Left ventricle myocardium superior (tissue), 1 donor: ENCODE measurements at places on chromosomes 7 and 10.
A peak's percentile ranks its signal among the peaks of the same experiment; 100 is the strongest.

GRCh38 chr7:158051776-158052175 is 535.8 kb downstream of the PTPRN2 start:
- DNase-seq: no peak

DNA sequence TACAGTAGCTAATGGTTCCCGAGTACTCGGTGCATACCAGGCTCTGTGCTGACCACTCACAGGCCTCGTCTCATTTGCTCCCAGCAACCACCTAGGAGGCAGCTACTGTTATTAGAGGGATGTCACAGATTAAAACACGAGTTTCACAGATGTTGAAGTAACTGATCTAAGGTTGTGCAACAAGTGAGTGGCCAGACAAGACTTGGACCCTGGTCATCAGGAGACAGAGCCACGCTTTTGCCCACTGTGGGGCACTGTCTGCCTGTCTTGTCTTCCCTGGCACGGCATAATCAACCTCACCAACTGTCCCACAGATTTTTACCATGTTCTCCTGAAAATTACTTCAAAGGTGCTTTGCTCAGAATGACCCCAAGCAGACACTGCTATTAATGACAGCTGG is 111.6 kb upstream of the HABP2 start:
- no peak for DNase-seq

- no peak for DNase-seq
These were observed 226.7 kb upstream of the MBL2 start for GRCh38 chr10:52999258-52999657.

DNA sequence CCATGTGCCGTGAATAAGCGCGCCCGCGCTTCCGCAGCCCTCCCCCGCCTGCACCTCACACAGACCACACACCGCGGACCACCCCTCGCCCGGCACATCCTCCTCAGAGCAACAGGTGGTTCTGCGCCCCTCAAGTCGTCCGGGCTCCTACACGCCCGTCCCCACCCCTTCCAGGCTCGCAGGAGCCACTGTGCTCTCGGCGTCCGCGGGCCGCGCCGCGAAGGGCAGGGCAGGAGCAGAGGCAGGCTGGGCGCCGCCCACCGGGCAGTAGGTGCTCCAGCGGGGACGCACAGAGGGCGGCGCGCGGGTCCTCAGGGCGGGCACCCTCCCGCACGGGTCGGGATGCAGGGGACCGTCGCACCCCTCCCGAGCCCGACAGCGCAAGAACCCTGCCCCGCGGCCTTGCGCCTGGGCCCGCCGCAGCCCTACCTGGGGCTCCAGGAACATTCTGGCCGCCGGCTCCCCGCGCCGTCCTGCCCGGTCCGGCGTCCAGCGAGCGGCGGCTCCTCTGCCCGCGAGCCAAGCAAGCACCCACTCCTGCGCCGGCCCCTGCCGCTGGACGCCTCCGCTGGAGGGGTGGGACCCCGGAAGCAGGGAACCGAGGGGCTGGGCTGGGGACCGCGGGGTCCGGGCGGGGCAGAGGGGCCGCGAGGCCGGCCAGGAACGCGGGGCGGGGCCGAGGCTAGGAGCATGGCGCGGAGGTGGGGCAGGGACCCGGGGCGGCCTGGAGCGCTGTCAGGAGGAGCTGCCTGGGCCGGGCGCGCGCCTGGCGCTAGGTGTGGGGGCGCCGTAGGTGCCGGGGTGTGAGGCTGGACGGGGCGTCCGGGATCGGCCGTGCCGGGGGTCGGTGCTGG is 37.4 kb downstream of the RASGEF1A start:
- DNase-seq: peak; percentile 41

GRCh38 chr7:44196450-44196872 is 4.3 kb upstream of the YKT6 start:
- no peak for DNase-seq

DNA sequence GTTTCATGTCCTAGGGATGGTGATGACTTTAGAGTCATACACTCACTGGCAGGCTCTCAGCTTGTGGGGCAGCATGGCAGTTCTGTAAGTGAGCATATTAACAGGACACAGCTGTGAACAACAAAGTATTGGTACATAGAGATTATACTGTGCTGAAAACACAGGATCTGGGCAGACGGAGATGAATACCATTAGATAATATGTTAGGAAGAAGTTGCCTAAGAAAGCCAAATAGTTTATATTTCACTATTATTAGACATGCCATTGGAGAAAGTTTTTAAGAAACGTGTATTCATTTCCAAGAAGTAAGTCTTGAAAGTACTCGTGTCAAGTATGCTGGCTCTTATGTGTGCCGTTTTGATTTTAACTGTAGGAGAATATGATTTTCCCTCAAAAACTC is 274.5 kb downstream of the INHBA start:
- no peak for DNase-seq

- no peak for DNase-seq
These were observed 48.1 kb downstream of the SORBS1 start for GRCh38 chr10:95513008-95513589.

DNA sequence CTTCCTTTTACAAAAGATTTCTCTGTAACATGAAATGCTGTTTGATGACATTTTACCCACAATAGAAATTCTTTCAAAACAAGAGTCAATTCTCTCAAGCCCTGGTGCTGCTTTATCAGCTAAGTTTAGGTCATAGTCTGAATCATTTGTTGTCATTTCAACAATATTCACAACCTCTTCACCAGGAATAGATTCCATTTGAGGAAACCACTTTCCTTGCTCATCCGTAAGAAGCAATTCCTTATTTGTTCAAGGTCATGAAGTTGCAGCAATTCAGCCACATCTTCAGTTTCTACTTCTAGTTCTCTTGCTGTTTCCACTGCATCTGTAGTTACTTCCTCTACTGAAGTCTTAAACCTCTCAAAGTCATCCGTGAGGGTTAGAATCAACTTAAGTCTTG is 315.3 kb downstream of the TYW1 start:
- DNase-seq: no peak

DNA sequence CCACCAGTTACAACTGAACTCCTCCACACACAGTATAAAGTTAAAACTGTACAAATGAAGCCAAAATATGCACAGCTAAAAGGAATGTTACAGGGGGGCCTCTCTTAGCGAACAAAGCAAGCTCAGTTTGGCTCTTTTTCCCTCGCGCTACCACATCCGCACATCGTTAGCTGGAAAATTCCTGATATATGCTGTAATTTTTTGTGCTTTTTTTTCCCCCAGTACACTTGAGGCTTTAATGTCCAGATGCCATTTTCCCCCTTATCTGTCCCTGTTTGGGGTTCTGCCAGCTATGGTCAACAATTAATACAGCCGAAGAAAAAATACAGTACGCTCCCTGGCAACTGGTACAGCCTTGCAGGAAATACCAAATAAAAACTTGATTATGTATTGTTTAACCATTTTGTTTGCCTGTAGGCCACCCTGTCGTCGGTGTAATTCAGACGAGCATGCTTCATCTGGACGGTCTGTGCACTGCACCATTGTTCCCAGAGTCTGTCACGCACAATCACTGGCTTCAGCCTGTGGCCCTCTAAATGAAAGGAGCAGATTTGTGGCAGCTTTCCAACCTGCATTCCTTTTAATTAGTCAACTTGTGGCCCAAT is 108.1 kb upstream of the FAM133B start:
- DNase-seq: peak; percentile 43

DNA sequence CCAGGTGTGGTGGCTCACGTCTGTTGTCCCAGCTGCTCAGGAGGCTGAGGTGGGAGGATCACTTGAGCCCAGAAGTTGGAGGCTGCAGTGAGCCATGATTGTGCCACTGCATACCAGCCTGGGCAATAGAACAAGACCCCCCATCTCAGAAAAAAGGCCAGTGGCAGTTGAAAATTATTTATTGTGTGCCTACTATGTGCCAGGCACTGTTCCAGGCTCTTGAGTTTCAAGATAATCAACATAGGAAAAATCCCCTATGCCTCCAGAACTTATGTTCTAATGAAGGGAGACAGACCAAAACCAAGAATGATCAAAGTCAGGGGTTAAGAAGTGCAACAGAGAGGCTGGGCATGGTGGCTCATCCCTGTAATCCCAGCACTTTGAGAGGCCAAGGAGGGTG is 42.4 kb upstream of the LMTK2 start:
- DNase-seq: no peak

GRCh38 chr10:24651923-24652322 is 71.8 kb downstream of the ARHGAP21 start:
- no peak for DNase-seq

- peak; percentile 62 for DNase-seq
These were observed at the start of gene ADCY1 for GRCh38 chr7:45573661-45574415. Gene ADCY1, plus strand, starts transcription at chr7:45574368. Its CDS starts 176 bp downstream, at chr7:45574544.

DNA sequence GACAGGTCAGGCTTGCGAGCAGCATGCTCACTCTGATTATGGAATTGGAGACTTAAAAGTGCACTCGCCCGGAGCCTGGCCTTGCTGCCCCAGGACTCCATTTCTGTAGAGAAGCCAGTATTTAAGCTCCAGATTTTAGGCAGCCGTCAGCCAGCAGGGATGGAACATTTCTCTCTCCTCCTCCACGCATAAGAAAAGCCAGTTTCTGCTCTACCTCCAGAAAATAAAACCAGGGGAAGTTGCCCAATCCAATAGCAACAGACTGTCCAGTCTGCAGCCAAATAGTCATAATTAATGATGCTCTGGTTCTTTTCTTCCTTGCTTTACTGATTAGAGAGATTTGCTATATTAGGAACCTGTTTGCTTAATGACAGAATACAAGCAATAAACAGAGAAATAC is 203.2 kb downstream of the GFRA1 start:
- no peak for DNase-seq

DNA sequence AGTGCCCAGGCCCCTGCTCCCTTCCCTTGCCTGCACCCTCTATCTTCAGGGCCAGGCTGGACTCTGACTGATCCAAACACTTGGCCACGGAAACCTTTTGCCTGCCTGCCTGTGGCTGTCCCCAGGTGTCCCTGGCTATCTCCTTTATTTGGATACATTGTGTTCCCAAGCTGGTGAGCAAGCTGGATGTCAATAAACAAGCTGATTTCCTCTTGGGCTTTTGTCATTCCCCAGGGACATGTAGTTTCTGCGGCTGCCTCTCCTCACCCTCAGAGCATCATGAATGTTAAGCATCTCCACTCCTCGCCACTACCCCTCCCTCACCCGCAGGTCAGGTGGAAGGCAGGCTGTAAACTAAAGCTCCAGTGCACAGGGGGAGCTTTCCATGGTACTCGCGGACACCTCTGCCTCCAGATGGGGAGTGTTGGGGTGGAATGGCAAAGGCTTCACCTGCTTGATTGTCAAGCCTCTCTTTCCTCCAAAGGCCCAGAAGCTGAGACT is 6.9 kb downstream of the GHRHR start:
- no peak for DNase-seq

- DNase-seq: no peak
These were observed 82.0 kb downstream of the GLRX3 start for GRCh38 chr10:130218181-130218641.

GRCh38 chr10:127996586-127996985 is 89.7 kb downstream of the PTPRE start:
- DNase-seq: peak; percentile 72

- no peak for DNase-seq
These were observed 677.0 kb upstream of the POT1 start for GRCh38 chr7:125606671-125607070.

DNA sequence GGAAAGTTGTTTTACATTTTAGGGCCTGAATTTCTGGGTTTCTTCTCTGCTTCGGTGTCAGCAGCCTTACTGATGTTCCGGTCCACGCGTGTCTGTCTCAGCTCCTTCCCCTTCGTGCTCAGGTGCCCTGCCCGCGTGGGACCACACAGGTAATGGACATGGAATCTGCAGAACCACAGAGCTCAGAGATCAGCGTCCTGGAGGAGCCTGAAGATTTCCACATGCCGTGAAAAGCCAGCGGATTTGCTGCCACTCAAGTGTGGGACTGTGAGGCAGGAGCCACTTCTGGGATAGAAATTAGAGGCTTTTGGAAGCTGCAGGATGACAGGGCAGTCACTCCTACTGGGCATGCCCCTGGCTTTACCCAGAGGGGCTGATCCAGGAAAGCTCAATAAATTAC is 666.1 kb upstream of the FOXK1 start:
- no peak for DNase-seq

DNA sequence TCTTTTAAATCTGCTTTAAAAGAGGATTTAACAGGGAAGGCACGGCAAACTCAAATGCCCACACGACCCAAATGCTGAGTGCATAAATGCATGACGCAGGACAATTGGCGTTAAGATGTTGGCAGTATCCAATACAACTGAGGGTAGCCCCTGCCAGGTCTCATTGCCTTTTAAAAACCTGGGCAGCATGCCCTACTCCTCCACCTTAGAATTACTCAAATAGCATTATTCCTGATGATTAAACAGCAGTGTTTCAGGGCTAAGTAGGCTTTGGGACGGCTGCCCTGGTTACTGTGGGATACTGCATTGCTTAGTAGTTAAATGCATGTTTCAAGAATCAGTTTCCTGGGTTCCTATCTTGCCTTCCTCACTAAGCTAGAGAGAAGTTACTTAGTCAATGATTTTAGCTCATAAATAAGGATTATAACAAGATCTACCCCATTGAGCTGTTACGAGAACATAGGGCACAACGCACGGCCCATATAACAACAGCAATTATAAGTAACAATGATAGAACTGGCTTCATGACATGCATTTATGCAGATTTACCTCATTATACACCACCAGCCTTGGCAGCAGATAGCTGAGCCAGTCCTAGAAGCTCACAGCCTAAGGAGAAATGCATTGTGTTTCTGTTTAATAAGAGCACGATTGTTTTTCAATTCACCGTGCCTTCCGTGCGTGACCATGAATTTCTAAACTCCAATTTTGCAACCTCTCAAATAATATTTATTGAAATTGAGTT is 7.9 kb downstream of the TUBAL3 start:
- DNase-seq: no peak

DNA sequence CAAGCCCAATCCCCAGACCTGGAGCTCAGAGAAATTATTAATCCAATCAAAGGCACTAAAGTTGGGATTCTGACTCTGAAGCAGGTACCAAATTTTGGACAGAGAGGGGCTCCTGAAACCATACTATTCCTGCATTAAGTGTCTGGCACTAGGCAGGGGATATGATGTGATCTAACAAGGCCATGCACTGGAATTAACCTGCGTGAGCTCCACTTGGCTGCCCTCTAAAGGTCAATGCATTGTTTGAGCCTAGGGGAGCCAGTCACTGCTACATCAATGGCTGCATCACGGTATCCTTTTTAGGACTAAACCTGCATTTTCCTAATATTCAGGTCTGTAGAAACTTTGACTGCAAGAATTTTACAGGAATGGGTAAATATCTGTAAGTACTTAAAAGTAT is 42.1 kb downstream of the ST8SIA6 start:
- no peak for DNase-seq

DNA sequence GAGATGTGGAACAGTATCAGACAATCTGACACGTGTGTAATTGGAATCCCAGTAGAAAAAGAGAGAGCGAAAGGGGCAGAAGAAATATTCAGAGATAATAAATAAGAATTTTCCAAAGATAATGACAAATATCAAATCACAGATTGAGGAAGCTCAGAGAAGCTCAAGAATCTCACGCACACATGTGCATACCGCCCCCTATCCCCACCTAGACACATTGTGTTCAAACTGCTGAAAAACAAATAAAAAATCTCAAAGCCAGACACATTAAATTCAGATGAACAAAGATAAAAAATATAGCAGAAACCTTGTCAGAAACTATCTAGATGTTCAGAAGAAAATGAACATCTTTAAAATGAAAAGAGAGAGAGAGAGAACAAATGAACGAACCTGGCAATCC is 17.2 kb downstream of the SFR1 start:
- DNase-seq: no peak

- DNase-seq: peak; percentile 62
These were observed 11.3 kb downstream of the TNS3 start for GRCh38 chr7:47570649-47571050.

GRCh38 chr7:7819442-7820247 is 101.2 kb upstream of the RPA3 start:
- no peak for DNase-seq

- no peak for DNase-seq
These were observed 9.8 kb downstream of the SLC16A12 start for GRCh38 chr10:89525556-89525955.
